ENCODE measurements at places on chromosomes 5 and 9.

GRCh38 chr5:140190872-140191218, 15.9 kb downstream of the CYSTM1 start:
- DNase-seq: no peak

DNA sequence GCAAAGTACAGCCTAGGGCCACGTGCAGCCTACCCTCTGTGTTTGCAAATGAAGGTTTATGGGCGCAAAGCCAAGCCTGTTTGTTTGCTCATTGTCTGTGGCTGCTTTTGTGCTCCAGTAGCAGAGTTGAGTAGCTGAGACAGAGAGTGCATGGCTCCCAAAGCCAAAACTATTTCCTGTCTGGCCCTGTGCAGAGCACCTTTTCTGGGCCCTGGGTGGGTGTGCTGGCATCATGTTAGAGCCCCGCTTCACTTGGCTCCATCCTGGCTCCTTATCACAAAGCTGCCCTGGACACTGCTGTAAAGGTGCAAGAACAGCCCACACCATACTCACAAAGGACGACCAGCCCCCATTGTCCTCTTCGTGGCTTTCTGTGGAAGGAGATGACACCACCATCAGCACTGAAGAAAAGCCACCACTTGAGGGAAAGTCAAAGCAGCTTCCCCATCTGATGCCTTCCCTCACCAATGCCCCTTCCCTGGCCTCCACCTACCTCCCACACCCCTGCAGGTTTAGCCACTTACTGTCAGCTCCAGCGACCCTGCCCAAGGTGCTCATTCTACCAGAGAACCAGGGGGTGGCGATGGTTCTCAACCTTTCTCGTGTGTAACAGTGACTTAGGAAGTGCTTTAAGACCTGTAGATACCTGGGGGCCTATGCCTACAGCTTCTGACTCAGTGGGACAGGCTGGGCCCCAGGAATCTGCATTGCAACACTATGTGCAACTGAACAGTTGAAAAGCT, 23.4 kb downstream of the LCP2 start:
- no peak for DNase-seq

DNA sequence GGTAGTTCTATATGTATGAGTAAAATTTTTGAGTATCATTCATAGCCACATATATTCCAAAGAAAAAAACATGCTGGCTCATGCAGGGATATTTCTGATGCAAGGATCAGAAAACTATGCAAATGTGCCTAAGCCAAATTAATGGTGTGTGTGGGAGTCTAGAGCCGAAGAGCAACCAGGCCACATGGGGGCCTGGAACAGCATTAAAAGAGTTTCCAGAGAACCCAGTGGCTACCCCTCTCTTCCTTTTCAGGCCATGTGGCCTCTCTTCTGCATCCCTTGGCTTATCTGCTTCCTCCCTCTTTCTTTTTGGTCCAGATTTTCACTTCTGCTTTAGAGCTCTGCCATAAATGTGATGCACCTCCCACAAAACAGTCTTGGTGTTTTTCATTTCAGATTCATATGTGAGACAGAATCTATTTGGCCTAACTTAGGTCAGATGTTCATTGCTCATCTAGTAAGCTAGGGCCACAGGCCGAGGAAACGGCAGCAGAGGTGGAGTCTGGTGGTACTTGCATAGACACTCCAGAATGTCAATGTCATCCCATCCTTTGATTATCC, 300.0 kb downstream of the SH3GL2 start:
- no peak for DNase-seq

DNA sequence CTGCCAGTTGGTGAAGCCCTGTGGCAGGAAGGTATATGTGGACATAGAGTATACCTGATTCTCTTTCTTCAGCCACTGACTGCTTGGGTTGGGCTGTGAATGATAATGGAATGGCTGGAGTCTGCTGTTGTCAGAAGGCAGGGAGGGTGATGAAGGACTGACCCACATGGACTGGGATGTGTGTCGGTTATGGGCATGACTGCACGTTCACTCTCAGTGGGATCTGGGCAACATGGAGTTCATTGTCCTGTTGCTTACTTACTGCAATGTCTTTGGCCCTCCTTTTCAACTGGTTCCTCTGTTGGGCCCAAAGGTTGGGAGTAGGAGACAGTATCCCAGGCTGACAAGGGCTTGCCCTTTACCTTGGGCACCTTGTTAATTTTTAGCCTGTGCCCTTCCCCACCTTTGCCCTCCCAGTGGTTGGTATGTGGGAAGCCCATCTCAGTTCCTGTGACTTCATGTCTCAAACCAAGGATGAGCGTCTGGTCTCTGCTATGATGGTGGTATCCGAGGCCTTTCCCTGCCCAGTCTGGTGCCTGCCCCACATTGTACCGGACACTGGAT, 34.6 kb downstream of the FAXDC2 start:
- no peak for DNase-seq

- DNase-seq: no peak
These were observed 421.0 kb upstream of the CHD1 start for GRCh38 chr5:99349787-99350186.

- DNase-seq: no peak
These were observed 307.8 kb downstream of the ENC1 start for GRCh38 chr5:74332682-74333081.

- no peak for DNase-seq
These were observed 102.3 kb upstream of the CCDC112 start for GRCh38 chr5:115398719-115399118.

DNA sequence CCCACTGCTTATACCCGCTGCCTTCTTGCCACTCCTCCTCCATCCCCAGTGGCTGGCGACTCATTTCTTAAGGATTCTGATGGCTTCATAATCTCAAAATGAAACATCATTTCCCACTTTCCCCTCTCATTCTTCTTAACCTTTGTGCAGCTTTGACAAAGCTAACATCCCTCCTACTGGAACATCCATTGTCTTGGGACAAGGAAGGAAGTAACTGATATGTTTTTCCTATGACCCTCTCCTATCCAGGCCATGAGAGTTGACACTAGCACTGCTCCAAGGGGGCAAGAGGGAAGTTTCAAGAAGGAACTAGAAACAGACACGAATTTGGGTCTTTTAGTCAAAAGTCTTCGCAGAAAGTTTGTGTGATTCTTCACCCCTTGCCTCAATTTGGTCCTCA, 71.7 kb upstream of the SNX2 start:
- DNase-seq: no peak

GRCh38 chr9:114413861-114414301, 26.1 kb upstream of the AKNA start:
- no peak for DNase-seq

GRCh38 chr5:166926138-166926537, 1365.3 kb upstream of the WWC1 start:
- no peak for DNase-seq

DNA sequence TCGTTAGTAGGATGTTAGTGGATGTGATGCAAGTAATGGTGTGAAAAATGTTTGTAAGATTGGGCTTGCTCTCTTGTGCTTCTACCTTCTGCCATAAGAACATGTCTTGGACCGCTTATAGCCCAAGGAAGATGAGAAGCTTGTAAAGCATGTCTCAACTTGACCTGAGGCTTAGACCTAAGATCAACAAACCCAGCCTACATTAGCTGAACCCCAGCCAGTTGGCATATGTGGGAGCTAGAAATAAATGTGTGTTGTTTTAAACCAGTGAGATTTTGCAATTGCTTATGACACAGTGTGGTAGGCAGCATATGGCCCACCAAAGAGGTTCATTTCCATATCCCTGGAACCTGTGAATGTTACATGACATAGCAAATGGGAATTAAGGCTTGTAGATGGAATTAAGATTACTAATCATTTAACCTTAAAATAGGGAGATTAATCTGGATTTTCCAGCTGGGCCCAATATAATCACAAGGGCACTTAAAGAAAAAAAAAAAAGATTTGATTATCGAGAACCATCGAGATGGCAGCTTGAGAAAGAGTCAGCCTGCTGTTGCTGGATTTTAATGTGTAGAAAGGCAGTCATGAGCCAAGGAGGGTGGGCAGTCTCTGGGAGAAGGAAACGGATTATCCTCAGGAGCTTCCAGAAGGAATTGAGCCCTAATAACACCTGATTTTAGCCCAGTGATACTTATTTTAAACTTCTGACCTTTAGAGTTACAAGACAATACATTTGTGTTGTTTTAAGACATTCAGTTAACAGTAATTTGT, 27.3 kb upstream of the EDIL3 start:
- no peak for DNase-seq

DNA sequence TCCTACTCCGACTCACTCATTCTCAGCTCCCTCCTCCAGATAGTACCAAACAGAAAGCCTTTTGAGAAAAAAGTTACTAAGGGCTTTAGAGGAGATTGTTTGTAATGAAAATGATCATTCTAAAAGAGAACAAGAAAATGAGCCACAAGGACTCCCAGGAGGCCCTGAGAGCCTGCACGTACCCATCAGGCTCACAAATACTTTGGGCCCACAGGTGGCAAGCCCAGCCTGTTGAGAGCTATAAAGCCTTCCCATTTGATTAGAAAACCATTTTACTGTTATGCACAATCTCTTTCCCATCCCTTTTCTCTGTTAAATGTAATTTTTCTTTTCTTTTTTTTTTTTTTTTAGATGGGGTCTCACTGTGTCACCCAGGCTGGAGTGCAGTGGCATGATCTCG, 136.1 kb downstream of the LHFPL2 start:
- no peak for DNase-seq

- DNase-seq: no peak
These were observed 679 bp downstream of the B4GALT1 start for GRCh38 chr9:33166231-33167083.

- no peak for DNase-seq
These were observed 25.5 kb downstream of the IRX4 start for GRCh38 chr5:1857256-1857600.
